ENCODE measurements at places on chromosomes 12 and 14. TPM values are rescaled to one million over a fixed set of nuclear protein-coding genes. Genes with fewer than 3 reads are reported as not detected.

- DNase-seq: no peak
Measured at GRCh38 chr12:130665753-130666152, 50.3 kb downstream of the RIMBP2 start.

- DNase-seq: peak; percentile 19
Measured at GRCh38 chr12:103548622-103549601, 38.2 kb upstream of the STAB2 start.

The BICDL1 gene
- 1.0 TPM for polyA plus RNA-seq

GRCh38 chr12:112844814-112845565 lies 53.4 kb downstream of the RPH3A start:
- no peak for DNase-seq

- no peak for DNase-seq
Measured at GRCh38 chr14:53640695-53641094, 315.9 kb downstream of the BMP4 start.

The C12orf54 gene
- polyA plus RNA-seq: not detected

- DNase-seq: no peak
Measured at GRCh38 chr12:47491516-47492305, 214.1 kb downstream of the RPAP3 start.

GRCh38 chr12:47165934-47166333 lies 86.2 kb upstream of the AMIGO2 start:
- DNase-seq: no peak

The RTN1 gene
- polyA plus RNA-seq: 0.56 TPM

The KRT3 gene
- polyA plus RNA-seq: not detected

DNA sequence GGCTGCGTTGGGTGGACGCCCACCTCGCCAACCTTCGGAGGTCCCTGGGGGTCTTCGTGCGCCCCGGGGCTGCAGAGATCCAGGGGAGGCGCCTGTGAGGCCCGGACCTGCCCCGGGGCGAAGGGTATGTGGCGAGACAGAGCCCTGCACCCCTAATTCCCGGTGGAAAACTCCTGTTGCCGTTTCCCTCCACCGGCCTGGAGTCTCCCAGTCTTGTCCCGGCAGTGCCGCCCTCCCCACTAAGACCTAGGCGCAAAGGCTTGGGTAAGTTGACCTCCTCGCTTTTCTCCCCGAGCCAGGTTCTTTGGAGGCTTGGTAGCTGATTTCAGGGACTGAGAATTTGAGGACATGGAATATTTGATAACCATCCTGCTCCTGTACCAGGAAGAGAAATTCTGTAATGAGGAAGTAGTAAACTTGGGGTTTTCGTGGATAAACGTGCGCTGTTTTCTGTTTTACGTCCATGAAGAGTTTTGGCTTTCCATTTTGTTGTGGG lies 530 bp downstream of the APAF1 start:
- no peak for DNase-seq

DNA sequence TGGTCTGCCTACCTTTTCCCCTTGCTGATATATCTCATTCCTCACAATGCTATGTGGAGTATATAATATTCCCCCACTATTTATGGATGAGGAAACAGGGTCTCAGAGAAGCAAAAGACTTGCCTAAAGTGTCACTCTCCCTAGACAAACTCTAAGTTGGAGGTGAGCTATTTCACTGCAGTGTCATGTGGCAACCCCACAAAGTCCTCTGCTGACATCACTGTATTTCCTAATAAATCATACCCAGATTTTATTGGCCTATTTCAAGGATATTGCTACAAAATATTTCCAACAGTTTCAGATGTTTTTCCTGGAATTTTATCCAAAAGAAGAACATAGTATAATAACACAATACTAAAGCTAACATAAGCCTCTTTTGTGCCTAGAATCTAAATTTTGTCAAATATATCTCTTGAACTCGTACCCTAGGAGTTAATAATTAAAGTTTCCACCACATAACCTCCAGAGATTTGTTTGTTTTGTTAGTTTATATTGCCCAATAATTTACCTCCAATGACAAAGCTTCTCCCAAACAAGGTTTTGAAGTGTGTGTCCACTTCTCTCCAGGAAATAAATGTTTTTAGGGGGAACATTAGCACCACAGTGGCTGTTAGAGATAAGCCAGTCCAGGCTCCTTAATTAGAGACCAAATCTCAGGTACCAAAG lies 215.1 kb downstream of the ASCL1 start:
- no peak for DNase-seq
